ENCODE measurements at places on chromosomes 4 and X.
A peak's percentile ranks its signal among the peaks of the same experiment; 100 is the strongest.

DNA sequence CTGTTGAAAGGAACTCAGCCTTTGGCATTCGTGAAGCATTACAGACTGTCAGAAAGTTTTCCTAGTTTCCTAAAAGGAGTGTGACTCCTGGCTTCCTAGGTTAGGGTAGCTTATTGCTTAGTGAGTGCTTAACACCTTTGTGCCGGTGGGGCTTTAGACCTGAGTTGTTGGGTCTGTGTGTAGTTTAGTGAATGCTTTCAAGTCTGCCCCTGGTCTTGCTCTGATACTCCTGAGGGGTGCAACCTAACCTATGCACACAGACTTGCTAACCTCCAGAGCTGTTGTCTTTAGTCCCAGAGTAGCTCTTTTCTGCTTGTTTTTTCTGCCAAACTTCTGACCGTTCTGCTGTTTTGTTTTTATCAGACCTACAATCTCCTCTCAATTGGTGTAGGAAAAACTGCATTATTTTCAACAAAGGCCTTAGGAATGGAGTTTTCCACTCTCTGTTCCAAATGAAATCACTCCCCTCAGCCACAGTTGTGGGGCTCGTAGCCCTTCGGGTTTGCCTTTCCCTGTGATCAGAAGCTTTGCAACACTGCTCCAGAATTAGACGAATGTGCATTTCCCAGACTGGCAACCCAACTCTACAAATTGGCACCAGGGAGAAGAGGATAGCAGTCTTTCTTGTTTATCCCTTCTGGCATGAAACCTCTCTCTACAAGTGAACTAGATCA is 1399.1 kb upstream of the PCDH7 start:
- DNase-seq, result no peak

GRCh38 chrX:23908219-23909004 is 606 bp downstream of the CXorf58 start:
- no peak for DNase-seq

GRCh38 chr4:3440011-3440410 is 1.8 kb upstream of the HGFAC start:
- DNase-seq, result no peak

DNA sequence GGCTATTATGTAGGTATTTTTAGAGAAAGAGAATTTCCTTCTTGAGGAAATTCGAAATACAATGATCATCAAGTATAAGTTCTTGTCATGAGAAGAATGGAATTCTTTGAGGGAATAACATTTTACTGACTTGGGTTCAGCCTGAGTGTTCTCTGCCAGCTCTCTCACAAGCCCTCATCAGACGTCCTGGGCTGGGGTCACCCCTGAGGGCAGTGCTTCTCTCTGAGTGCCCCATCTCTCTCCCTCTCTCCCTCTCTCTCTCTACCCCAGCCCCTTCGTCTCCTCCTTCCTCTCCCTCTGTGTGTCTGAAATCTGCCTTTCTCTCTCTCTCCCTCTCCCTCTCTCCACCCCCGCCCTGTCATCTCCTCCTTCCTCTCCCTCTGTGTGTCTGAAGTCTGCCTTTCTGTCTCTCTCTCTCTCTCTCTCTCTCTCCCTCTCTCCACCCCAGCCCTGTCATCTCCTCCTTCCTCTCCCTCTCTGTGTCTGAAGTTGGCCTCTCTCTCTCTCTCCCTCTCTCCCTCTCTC is 241.7 kb upstream of the PSAPL1 start:
- no peak for DNase-seq

- DNase-seq, result no peak
These were observed 18.4 kb downstream of the C4orf17 start for GRCh38 chr4:99529228-99529627.

DNA sequence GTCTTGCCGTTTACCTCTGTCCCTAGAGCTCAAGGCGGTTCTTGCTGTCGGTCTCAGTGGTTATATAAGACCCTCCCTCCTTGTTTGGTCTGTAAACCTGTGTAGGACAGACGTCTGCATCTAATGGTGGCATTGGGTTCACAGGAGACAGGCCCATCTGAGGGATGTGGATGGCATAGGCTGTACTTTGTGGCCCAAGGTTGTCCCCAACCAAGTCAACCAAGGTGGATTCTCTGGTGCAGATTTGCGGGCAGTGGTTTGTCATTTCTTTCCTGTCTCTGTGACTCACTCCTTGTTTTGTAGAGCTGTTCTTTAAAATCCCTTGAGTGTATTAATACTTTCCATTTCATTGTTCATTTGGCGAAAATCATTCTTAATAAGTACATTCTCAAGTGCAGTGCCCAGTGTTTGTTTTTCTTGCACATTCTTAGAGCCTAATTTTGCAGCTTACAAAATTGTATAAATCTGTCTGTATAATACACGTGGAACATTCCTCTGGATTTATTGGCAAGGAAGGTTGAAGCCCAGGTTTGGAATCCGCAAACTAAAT is 68.0 kb upstream of the TLR2 start:
- peak; percentile 59 for DNase-seq

DNA sequence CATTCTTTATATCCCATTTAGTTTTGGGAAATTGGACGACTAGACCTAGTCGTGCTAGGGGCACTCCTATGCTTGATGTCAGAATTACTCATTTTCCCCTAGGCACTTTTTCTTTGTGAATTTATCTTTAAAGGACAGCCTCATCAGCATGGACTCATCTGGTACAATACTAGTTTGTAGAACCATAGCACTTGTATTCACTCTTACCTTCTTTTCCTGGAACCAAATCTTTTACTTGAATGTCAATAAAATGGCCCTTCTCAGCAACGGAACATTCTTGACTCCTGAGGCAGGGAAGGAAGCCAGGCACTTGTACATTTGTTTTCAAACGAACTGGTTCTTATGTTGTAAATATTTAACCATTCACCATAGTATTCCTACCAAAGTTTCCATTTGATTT is 187.1 kb downstream of the SHROOM3 start:
- no peak for DNase-seq

GRCh38 chr4:112511093-112511802 is 4.7 kb downstream of the NEUROG2 start:
- no peak for DNase-seq

GRCh38 chrX:105282077-105282476 is 61.6 kb upstream of the TEX13A start:
- DNase-seq, result no peak

DNA sequence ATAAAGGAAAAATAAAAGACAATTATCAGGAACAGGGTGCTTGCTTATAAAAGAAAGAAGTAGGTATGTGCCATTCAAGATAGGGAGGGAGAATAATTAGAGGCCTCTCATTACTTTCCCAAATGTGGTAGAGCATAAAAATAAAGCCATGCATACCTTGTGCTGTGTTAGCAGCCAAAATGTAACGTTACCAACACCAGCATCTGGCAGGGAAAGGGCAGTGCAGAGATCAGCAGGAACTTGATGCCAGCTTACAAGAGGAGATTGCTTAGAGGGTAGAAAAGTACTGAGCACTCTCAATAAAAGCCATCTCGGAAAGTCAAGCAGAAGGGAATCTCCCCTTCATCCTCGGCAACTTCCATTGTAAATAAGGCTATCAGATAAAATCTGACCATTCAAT is 195.6 kb downstream of the RASL11B start:
- no peak for DNase-seq

DNA sequence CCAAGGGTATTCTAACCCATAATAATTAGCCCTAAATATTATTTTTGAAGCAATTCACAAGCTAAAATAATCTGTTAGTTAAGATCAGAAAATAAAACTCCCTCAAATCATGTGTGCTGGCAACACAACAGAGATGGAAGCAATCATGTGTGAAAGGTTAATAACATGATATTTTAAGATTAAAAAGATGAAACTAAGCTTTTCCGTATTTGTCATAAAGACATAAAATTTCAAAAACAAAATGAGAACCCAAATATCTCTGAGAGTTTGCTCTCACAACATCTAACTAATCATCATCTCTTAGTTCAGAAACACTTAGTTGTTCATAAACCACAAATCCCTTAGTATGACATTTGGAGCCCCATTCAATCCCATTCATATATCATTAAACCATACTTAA is 749.1 kb downstream of the CCSER1 start:
- no peak for DNase-seq

- DNase-seq, result no peak
These were observed 5.0 kb downstream of the FBXO8 start for GRCh38 chr4:174278467-174278866.

DNA sequence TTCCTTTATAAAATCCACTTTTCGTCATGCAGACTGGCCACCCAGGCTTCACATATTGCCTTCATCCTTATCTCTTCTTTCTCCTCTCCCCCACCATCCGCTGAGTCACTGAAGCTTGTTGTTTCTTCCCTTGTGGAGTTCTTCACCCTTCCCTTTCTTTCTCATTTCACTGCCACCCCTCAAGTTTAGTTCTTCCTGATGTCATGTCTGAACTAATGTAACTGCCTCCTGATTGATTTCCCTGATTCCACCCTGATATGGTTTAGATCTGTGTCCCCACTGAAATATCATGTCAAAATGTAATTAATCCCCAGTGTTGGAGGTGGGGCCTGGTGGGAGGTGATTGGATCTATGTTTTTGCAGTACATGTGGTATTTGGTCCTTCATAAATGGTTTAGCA is 151.4 kb downstream of the CPEB2 start:
- DNase-seq, result no peak

GRCh38 chr4:48315728-48316630 is 25.4 kb upstream of the SLAIN2 start:
- peak; percentile 20 for DNase-seq

GRCh38 chr4:110629214-110629754 is 6.4 kb upstream of the PITX2 start:
- no peak for DNase-seq

DNA sequence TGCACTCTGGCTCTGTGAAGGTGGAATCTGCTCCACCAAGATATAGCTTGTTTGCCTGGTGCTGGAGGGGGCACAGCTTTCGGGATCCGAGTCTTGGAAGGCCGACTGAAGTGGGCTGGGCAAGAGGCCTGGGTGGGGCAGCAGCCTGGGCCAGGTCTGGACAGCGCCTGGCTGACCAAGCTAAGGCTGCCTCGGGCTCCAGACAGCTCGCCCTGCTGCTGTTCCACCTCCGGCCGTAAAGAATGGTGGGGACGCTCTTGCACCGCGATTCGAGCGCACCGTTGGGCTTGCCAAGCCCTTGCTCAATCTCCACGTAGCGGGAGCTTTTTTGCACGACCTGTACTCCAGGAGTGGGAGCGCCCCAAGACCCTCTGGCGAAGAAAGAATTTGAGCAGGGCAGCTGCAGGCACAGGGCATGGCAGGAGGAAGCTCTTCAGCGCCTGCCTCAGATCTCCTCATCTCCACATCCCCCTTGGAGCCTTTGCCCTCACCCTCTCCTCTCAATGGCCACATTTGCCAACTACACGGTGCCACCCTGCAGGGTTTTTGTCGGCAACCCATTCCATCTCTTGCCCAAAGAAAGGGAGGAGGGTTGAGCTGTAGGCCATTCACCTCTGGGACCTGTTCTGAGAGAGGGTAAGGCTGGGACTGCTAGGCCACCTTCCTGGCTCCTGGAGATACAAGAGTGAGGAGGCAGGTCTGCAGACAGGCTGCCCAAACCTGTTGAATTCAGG is 18.9 kb downstream of the CNGA2 start:
- no peak for DNase-seq

Measured in stimulated activated CD4-positive, alpha-beta T cell treated with anti-CD3 and anti-CD28 coated beads, Interleukin-12 subunit alpha, Interleukin-12 subunit beta, amount 100 ng/mL, for 48 hours (primary cell).